NCI-H510A treated with DMSO at 0.1 percent for 48 hours (cell line): ENCODE measurements at places on chromosomes 12 and 14.
A peak's percentile ranks its signal among the peaks of the same experiment; 100 is the strongest.

GRCh38 chr12:49969027-49969426, 3.7 kb upstream of the AQP6 start:
- DNase-seq, result no peak

DNA sequence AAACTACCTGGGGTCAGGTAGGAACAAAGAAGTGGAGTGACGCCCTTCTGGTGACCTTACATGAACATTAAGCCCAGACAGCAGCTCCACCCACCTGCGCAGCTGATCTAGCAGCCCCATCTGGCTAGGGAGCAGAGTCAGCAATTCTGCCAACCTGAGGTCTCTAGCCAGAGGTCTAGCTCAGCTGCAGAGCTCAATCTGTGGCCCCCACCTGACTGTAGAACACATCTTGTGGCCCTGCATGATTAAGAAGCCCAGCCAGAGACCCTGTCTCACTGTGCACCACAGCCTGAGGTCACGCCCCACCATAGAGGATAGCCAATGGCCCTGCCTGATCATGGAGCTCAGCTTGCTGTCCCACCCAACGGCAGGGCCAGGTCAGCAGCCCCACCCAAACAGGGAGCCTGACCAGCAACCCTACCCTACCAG, 50.6 kb upstream of the HIGD1C start:
- DNase-seq, result no peak

DNA sequence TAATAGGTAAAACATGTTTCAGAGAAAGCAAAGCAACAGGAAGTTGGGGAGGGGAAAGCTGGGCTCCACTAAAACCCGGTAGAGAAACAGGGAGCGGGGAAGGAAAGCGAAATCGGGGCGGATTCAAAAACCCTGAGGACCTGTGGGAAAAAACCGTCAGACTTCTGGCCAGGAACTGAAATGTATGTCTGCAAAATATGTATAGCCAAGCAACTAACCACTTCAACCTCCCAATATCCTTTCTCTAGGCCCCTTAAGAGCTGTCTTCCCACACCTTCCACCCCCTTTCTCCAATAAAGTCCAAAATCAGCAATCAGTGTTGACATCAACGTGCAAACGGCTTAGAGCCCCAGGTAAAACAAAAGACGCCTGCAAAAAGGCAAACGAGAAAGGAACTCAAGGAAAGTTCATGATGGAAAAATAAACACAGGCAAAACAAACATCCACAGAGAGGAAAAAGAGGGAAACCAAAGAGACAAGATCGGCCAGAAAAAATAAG, 32.8 kb downstream of the SIX1 start:
- peak; percentile 65 for DNase-seq

DNA sequence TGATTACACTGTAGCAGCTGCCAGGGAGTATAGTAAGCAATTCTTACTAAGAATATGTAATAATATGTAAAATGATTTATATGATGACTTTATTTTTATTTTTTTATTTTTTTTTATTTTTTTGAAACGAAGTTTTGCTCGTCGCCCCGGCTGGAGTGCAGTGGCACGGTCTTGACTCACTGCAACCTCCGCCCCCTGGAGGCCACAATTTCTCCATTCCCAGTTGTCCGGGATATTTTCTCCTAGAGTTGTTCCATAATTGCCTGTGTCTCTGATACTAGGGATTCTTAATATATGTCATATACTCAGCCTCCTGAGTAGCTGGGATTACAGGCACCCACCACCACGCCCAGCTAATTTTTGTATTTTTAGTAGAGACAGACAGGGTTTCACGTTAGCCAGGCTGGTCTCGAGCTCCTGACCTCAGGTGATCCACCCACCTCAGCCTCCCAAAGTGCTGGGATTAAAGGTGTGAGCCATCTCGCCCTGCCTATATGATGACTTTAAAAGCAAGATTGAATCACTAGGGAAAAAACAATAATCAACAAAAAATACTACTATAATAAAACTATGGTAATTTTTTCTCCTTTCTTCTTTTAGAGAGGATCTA, 12.2 kb upstream of the ITPR2 start:
- DNase-seq, result peak; percentile 43

DNA sequence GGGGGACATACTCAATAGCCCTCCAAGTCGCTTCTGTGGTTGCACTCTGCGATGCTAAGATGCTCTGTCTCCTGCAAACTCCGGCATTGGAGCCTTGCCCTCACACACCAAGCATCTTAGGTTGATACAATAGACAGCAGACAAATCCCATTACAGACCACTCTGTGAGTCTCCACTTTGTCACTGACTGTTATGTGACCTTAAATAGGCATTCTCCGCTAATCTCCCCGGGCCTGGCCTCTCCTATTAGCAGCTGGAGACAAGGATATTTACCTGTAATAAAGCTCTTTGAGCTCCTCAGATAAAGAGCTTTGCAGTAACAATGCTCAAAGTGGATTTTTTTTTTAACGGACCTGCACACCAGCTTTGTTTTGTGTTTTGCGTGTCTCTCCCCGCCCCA, 479.7 kb upstream of the TBX3 start:
- DNase-seq, result peak; percentile 68

DNA sequence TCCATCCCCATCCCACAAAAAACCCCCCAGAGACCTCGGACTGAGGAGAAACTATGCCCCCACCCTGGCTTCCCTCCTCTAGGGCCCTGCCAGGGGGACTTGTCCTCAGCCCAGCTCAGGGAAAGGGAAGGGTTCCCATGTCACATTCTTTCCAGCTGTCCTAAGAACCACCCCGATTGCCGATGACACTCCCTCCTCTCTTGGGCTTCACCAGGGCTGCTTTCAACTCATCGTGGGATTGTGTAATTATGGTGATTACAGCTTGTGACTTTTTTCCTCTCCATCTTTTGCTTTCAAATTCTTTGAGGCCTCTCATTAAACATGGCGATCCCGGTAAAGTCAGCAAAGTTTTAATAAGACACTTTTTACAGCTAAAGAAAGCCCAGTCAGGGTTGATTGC, 344.0 kb downstream of the DPF3 start:
- no peak for DNase-seq

DNA sequence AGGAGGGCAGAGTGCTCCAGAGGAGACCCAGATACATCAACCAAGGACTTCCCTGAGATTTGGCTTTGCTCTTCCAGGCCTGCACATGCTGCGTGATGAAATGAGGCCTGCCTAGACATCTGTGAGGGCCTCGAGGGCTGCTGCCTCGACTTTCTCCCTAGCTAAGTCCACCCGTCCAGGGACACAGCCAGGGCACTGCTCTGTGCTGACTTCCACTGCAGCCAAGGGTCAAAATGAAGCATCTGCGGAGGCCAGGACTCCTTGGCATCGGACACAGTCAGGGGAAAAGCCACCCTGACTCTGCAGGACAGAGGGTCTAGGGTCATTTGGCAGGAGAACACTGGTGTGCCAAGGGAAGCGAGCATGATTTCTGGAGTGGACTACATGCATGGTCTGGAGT, 10.7 kb downstream of the SLC25A47 start:
- no peak for DNase-seq

- DNase-seq, result no peak
Observed at GRCh38 chr12:130457215-130457614, 119.5 kb downstream of the PIWIL1 start.

DNA sequence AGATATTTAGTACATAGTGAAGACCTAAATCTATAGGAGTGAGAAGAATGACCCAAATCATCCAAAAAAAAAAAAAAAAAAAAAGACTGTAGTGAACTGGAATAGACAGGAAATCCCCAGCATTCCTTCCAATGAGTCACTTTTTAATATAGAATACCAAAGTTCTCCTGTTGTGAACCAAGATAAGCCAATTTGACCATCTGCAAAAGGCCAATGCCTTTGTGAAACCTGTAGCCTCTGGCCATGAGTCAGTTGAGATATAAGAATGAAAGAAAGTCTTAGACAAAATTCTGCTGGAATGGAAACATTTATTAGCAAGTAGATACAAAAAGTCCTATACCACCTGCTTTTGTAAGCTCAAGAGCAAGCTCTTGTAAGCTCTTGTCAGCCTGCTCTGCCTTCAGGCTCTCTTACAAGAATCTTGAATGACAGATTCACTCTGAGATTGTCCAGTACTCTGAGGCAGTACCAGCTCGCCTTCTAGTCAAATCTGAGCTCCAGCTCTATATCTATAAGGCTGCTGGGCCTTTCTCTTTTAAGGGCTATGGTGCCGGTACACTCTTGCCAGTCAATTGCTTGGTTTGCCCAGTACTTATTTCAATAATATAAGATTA, 243.0 kb upstream of the TMTC1 start:
- DNase-seq, result no peak

- peak; percentile 91 for DNase-seq
Observed at GRCh38 chr12:119613319-119613936, 19.9 kb downstream of the TMEM233 start.

GRCh38 chr12:24664161-24664880, 284.6 kb downstream of the BCAT1 start:
- no peak for DNase-seq

- DNase-seq, result no peak
Observed at GRCh38 chr12:64660237-64661018, 50.1 kb downstream of the RASSF3 start.

DNA sequence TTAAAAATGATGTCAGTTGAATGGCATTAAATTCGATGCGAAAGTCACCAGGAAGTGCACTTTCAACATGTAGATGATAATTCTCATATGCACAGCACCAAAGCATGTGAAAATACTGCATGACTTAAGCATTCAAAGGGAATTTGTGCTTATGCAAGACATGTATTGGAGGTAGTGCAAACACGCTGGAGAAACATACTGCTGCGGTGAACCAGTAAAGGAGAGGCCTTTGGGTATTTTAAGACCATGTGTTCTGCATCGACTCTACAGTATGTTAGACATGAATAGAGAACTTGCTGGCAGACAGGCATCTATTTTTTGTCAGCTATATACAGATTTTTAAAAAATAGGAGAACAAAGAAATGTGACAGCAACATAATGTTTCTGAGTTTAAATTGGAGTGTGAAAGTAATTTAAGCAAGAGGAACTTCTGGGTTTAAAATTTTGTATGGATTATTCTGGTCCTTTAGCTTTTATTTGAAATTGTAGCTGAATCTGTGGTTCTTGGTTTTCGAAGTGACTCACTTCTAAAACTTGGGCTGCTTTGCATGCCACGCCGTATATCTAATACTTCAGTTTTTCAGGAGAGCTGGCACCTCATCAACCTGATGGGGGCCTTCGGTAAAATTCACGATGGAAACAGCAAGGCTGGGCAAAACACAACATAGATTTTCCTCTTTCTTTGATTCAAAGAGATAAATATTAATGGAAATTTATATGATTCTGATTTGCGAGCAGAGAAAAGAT, 408.7 kb downstream of the APAF1 start:
- no peak for DNase-seq

DNA sequence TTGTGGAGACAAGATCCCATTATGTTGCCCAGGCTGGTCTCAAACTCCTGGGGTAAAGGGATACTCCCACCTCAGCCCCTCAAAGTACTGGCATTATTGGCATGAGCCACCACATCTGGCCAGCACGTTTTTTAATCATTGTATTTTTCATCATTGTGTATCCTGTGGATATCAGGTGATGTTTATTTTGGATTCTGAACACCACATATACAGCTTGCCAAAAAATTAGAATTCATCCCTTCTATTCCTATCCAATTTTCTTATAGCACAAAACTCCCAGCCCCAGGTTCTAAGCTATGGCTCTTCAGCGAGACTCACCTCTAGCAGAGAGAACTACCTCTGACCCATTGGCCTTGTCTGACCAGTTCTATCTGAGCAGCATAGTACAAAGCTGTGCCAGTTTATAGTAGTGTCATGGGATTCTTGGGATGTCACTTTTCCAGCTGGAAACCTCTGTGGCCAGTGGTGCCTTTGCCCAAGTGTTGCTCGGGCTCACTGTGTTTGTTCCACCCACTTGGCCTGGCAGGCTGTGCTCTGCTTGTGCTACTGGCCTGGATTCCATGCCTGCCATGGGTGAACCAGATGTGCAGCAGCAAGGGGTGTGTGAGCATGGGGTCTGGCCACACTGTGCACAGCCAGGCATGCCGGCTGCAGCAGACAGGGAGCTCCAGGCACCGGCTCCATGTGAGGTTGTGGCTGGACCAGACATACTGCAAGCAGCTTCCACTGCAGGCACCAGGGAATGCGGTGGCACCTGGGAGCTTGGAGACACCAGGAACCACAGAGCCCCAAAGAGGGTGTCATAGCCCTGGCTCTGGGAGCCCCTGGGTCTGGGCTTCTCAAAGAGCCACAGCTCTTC, 37.2 kb downstream of the TIMELESS start:
- no peak for DNase-seq

- DNase-seq, result peak; percentile 43
Observed at GRCh38 chr12:67651132-67651695, 2.7 kb downstream of the DYRK2 start.

DNA sequence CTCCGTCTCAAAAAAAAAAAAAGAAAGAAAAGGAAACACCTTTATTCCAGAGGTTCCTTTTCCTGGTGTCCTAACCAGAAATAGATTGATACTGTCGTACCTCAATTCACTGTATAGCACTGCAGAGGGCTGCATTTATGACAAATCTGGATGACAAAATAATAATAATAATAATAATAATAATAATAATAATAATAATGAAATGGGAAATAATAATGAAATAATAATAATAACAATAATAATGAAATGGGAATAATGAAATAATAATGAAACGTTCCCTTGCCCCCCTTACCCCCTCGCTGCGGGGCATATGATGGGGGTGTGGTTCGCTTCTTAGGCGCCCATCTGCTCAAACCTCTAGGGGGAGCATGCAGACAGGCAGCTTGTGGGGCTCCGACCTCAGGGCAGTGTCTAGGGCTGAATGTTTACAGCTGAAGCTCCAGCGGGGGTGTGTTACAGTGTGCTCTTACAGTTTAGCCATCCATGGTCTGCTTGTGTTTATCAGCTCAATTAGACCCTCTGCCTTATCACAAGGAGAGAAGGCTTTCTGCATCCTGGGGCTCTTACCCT, 1088.3 kb upstream of the SEL1L start:
- no peak for DNase-seq

DNA sequence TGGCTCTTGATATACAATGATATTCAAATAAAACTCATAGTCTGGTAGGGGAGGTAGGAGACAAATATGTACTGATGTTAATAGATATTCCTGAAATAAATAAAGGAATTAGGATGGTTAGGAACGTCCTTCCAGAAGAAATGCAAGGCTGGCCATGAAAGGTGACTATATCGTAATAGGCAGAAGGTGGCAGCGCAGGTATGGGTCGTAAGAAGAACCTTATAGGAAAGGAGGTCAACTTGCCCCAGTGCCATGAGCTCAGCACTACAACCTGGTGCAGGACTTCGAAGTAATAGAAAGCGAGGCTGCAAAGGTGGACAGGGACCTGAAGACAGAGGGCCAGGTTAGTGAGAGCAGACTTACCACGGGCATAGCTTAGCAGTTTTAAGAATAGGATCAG, 55.3 kb upstream of the FGD4 start:
- DNase-seq, result no peak

- DNase-seq, result no peak
Observed at GRCh38 chr14:96811985-96812667, 14.9 kb downstream of the VRK1 start.

GRCh38 chr12:72742568-72742967, 470.4 kb downstream of the TRHDE start:
- no peak for DNase-seq

GRCh38 chr12:62328296-62328921, 68.2 kb downstream of the USP15 start:
- DNase-seq, result no peak

- DNase-seq, result peak; percentile 5
Observed at GRCh38 chr14:106875503-106875902, 1349.1 kb downstream of the TMEM121 start.

- DNase-seq, result no peak
Observed at GRCh38 chr12:109430244-109430643, 46.9 kb downstream of the KCTD10 start.
